ENCODE measurements at places on chromosomes 6 and 20.

GRCh38 chr6:52540286-52540902 lies 36.5 kb downstream of the TRAM2 start:
- no peak for DNase-seq

DNA sequence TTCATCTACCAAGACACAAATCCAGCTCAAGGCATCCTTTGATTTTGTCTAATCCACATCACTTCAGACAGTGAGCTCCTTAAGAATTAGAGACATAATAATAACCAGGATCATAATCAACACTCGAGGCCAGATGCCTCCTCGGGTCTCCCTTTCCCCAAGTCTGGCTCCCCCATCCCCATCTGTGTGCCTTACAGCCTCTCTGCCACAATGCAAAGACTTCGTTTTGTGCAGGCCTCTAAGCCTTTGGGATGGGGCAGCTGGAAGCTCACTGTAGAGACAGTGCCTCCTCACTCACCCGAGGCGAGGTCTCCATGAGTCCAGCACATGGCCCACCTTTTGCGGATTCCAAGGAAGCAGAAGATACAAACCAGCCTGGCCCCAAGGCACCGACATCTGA lies 30.3 kb downstream of the LRFN2 start:
- no peak for DNase-seq

DNA sequence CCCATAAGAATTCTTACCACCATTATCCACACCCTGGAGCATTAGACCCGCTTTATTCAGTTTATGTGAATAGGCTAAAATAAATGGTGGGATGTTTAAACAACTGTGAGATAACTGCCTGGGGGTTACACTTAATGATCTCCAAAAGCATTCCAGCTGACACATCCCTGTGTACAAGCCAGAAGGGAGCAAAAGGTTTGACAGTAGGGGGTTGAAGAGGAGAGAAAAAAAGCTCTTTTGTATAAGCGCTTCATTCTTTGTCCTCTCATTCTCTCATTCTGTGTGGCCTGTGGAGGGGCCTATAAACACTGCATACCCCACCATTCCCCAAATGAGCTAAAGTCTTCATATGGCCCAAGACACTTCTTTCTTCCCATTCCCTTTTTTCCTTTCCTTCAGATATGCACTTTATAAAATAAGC lies 30.8 kb upstream of the COL21A1 start:
- DNase-seq, result no peak

DNA sequence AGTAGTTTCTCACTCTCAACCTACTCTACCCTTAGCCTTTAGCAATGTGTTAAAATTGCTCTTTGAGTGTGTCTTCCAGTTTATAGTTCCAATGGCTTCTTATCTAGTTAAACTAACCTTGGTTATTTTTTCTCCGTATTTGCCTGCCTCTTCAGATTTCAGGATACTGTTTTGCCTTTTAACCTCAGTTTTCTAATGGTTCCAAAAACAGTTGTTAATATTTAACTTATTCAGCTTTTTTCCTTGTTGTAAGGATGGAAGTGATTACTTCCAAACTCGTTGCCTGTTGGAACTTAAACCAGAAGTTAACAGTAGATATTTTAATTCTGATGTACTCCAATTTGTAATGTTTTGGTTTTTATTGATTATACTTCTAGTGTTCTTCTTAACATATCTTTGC lies 1574.9 kb downstream of the HACE1 start:
- no peak for DNase-seq

DNA sequence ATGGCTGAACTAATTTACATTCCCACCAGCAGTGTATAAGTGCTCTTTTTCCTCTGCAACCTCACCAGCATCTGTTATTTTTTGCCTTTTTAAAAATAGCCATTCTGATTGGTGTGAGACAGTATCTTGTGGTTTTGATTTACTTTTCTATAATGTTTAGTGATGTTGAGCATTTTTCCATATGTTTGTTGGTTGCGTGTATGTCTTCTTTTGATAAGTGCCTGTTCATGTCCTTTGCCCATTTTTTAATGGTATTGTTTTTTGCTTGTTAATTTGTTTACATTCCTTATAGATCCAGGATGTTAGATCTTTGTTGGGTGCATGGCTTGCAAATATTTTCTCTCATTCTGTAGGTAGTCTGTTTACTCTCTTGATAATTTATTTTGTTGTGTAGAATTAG lies 169.9 kb downstream of the PRL start:
- no peak for DNase-seq

GRCh38 chr6:29564875-29565274 lies 5.3 kb upstream of the UBD start:
- DNase-seq, result no peak

DNA sequence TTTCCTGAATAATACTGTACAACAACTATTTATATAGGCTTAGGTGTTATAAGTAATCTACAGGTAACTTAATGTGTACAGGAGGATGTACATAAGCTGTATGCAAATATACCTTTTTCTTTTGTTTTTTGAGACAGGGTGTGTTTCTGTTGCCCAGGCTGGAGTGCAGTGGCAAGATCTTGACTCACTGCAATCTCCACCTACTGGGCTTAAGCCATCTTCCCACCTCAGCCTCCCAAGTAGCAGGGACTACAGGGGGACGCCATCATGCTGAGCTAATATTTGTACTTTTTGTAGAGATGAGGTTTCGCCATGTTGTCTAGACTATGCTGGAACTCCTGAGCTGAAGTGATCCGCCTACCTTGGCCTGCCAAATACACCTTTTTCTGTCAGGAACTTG lies 191.7 kb upstream of the ZNF217 start:
- no peak for DNase-seq

GRCh38 chr6:53679446-53679933 lies 13.9 kb upstream of the KLHL31 start:
- DNase-seq, result no peak

DNA sequence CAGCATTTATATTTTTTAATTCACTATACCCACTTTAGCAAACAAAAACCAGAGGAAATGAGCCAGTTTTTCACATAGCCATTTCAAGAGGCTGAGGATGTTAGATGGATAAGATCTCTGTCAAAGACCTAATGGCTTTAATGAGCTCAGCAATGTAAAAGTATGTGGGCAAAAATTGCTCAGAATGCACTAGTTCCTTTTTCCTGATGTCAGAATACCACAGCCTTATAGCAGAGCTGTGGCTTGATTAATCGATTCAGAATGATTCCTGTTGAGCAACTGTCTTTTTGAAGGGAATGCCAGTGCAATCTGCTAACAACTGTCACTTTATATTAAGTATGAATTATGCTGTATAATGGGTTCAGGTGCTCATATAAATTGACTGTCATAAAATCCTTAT lies 100.6 kb upstream of the HIVEP1 start:
- DNase-seq, result no peak

GRCh38 chr6:107488875-107489635 lies 862 bp upstream of the SOBP start:
- peak; percentile 74 for DNase-seq

DNA sequence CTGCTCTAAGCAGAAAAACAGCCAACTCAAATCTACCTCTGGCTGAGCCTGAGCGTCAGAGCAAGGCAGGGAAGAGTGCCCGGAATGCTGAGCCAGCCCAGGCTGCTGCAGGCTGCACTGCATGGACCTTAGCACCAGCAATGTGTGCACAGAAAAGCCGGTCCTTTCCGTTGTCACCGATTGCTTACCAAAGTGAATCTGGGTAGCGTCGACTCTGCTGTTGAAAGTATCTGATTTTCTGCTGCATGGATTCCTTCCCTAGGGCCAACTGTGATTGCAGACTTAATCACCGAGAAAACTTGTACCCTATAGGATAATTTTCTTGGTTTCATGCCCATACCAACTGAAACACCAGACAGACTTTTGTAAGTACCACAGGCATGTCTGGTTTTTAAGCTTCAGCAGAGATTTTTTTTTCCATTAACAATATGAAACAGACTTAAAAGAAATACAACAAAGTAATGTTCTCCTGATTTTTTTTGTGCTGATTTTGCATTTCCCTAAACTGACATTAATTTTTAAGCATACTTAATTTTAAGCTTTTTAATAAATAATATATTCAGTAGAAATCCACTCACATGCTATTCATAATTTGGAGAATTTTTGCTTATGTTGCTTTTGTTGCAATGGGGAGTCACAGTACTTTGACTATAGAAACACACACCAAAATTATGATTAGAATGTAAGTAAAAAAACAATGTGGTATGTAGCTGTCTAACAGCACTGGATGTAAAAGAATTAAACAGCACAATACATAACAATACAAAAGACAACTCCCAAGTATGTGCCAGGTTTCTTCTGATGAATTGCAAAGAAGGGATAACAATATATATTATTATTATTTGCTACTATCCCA lies 218.0 kb downstream of the THBS2 start:
- DNase-seq, result peak; percentile 40

GRCh38 chr6:21325201-21325856 lies 268.2 kb upstream of the SOX4 start:
- no peak for DNase-seq
